Renal cortex interstitium (tissue), 15 donors: ENCODE measurements at places on chromosomes 13 and 19. TPM values are rescaled to one million over a fixed set of nuclear protein-coding genes. Genes with fewer than 3 reads are reported as not detected.
A peak's percentile ranks its signal among the peaks of the same experiment; 100 is the strongest.

DNA sequence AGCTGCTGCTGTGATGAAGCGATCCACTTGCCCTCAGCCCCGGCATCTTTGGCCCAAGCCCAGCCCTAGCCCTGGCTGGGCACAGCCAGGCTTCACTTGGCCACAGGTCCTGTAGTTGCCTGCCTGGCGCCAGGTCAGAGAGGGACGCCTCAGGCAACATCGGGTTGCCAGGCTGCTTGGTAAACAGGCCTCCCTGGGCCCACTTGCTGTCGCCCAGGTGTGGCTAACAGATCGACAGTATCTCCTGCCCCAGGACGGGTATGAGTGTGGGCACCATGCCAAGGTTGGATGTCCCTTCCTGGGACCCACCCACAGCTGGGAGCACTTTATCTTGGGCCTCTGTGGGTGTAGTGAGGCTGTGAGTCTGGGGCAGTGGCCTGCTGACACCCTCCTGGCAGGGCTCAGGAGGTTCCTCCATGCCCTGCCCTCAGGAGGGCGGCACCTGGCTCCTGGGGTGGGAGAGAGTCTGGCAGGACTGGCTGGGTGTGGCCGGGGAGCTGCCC is 27.8 kb downstream of the CARM1 start:
- DNase-seq = no peak

- DNase-seq = peak; percentile 30
These were observed 1.3 kb downstream of the UBL3 start for GRCh38 chr13:29849071-29849631.

DNA sequence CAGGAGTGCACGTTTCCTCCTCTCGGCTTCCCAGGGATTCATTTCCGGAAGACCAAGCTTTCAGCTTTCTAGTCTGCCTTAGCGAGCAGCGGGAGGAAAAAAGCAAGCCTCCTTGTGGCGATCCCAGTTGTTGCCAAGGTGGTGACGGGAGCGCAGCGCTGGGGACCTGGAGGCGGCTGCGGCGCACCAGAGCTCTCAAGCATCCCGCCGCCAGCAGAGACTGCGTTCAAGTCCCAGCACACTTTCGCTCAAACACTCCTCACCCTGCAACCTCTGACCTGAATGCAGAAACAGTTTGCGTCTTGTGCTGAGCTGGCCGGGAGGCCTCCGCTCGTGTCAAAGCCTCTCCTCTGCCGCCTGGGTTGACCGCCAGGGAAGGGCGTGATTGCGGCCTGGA is 4.9 kb downstream of the GSX1 start:
- DNase-seq = peak; percentile 31

ZNF582 gene
- polyA plus RNA-seq = 14.2 TPM

FAM124A gene
- polyA plus RNA-seq = 4.5 TPM
